ENCODE measurements at places on chromosomes 2 and 18.

DNA sequence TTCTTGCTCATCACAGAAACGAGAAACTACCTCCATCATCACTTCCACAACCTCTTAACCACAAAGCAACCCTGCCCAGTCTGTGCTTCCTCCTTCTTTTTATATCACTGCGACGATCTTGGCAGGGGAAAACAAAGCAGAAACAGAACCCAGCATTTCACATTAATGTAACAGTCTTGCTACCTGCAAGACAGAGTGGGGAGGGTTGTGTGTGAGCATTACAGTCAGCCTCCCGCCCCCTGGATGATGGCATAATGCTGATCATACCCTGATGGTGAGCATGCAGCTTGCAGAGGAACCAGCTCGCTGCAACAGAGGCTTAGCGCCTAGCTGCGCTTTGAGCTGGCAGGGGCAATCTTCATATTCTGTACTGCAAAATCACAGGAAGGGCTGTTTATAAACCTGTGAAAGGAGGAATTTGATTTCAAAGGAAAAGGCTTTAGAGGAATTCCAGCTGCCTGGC, 376.1 kb downstream of the IRS1 start:
- peak; percentile 67 for DNase-seq

GRCh38 chr2:204791230-204791629, 246.0 kb downstream of the PARD3B start:
- no peak for DNase-seq

DNA sequence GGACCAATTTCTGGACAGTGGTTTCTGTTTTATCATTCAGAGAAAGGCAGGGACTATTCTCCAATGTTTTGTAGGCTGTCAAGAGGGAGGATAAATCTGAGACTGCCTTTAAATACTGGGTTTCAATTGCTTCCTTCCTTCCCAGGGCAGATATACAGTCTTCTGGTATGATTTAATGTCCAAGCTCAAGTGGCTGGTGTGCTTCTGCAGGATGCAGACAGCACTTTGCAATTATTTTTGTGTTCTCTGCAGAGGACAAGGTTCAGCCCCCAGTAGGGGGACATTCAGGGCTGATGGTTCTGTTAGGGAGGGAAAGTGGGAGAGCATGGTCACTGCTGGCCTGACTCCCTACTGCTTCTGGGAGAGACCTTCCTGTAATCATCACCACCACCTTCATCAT, 4.6 kb upstream of the BOD1L2 start:
- DNase-seq, result no peak

DNA sequence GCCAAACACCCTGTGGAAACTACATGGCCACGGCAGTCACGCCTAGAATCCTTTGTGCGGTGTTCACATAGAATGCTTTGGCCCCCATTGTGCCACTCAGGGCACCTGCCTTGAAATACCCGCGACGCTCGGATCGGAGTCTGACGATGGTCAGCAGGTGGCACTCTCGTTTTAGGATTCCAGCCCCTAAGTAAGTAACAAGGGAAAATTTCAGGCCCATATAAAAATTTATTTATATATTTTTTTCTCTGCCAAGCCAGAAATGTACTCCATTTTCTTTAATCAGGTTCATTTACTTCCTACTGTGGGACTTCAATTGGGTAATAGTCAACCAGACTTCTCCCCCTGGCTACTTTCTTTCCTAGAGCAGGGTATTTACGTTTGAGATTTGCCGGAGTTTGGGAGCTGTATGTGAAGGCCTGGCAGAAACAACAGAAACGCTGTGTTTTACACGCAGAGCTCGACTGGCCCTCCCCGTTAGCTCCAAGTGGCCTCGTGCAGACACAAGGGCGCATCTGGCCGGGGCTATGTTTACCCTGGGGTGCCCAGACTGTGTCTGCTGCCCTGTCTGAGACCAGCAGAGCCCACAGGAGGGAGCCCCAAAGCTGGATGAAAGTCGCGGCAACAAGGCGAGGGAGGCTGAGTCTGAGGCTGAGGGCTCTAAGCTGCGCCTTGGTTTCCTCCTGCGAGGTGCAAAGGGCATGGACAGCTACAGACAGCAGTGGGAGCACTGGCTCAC, 41.6 kb downstream of the LRRC30 start:
- no peak for DNase-seq

GRCh38 chr2:213162516-213163118, 11.2 kb upstream of the IKZF2 start:
- DNase-seq, result no peak

- no peak for DNase-seq
Measured at GRCh38 chr18:12543697-12544096, 114.2 kb downstream of the SPIRE1 start.

DNA sequence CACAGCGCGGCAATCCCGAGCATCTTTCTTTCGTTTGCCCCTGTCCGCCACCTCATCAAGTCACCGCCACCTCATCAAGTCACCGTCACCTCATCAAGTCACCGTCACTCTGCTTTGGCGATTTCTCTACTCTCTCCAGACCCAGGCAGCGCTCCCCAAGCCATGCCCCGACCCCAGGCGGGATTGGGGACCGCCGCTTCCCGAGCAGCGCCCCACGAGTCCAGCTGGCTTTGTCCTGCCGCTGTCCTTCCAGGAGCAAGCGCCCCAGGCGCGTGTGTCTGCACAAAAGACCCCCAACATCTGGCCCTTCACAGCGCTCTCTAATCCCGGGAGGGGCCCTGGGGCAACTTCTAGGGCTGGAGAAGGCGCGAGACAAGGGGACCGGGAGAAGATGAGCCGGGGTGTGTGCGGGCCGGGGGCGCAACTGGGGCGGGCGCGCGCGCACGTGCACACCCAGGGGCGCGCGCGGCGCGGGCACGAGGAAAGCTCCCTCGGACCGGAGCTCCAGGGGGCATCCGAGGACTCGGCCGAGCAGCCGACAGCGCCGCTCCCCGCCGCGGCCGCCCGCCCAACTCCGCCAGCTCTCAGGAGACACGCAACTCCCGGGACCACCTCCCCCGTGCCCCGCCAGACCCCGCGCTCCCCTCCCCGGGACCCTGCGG, 633 bp upstream of the RNF152 start:
- peak; percentile 25 for DNase-seq

DNA sequence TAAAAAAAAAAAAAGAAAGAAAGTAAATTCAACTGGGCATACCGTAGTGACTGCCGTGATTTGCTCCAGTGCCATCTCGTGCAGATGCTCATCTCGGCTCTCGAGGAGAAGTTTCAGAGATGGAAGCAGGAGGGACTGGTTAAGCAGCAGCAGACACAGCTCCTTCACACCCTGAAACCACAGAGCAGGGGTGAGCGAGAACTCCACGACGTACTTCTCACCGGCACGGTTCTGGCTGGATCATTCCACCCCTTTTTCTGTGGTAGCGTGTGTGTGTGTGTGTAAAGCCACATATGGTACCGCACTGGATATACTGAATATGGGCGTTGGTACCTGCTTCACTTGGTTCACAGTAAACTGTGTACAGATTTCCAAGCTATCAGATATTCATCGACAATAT, 382.2 kb downstream of the NBAS start:
- peak; percentile 7 for DNase-seq

DNA sequence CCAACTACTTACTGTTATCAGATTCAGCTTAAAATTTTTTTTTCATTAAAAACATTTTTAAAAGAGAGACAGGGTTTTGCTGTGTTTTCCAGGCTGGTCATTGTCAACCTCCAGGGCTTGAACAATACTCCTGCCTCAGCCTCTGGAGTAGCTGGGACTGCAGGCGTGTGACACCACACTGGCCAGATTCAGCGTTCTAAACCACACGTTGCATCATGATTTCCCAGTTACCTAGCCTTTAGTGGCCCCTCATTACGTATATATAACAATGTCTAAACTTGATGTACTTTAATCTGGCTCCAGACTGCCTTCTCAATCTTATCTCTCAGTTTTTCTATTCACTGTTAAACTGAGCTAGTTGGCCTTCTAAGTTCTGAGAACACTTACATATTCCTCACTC, 89.6 kb downstream of the COMMD1 start:
- no peak for DNase-seq

Data from central memory CD4-positive, alpha-beta T cell (primary cell).